ENCODE measurements at places on chromosomes 2 and 18.

GRCh38 chr2:52034706-52035105, 1002.8 kb upstream of the NRXN1 start:
- no peak for DNase-seq

GRCh38 chr2:86468162-86469033, 27.2 kb downstream of the KDM3A start:
- no peak for DNase-seq

DNA sequence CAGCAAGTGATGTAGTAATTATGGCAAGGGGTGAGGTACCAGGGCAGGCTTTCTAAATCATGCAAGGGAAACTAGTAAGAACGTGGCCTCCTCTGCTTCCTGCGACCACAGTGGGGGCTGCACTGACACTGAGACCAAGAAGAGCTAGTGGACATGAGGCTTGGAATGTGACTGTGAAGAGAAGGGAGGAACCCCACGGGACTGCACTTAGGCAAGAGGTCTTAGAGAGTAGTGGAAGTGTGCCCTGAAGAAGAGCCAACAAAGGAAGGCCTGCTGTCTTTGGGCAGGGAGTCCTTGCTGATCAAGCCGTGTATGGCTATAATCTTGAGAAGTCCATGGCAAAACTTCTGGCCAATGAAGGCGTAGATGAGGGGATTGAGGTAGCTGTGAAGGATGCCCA, 8.9 kb upstream of the RUFY4 start:
- DNase-seq = no peak

GRCh38 chr18:9750606-9751304, 42.7 kb downstream of the RAB31 start:
- DNase-seq = no peak

DNA sequence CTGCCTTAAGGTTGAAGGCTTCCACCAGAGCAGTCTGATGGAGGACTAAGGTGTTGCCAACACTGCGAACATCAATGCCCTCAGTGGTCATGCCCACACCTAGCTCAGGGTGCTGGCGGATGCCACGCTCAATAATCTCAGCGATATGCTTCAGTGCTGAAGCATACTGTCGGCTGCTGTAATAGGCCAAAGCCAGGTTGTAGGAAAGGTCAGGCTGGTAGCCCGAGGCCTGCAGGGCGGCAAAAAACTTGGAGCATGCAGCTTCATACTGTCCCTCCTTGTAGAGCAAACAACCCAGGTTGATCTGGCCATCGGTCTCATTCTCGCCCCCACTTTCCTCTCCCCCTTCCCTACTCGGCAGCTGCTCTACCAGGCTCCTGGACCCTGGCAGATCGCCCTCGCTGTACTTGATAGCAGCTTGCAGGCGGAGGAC, 159.4 kb downstream of the AGPS start:
- DNase-seq = no peak

DNA sequence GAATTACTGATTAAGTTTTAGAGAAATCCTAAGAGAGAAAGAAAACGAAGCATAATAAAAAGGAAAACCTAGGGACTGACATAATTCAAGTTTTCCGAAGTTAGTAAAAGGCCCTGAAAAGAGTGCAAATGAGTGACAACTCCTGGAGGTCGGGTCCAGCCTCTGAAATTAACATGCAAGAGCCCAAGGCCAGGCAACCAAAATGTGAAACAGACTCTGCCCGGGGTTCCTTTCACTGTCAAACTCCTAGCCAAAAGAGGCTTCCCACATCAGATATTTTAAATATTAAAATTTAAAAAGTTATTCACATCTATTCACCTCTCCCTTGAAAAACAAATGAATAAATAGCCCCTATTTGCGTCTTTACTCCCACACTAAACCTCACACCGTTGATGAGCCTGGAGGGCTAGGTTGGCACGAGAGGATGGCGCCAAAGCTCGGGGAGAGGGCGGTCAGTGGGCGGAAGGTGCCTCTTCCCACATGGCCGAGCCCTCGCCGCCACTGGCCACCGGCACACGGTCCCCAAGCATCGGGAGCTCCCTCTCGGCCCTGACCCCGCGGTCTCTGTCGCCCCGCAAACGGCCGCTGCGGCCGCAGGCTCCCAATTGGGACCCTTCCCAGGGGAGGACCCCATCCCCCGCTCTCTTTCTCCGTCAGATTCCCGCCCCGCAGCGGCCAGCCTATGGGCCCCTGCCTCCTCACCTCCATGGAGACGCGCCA, 630 bp downstream of the PPM1G start:
- no peak for DNase-seq

- no peak for DNase-seq
Measured at GRCh38 chr2:31082002-31082401, 56.2 kb downstream of the GALNT14 start.

GRCh38 chr2:239788576-239789098, 236.5 kb downstream of the NDUFA10 start:
- DNase-seq = no peak

DNA sequence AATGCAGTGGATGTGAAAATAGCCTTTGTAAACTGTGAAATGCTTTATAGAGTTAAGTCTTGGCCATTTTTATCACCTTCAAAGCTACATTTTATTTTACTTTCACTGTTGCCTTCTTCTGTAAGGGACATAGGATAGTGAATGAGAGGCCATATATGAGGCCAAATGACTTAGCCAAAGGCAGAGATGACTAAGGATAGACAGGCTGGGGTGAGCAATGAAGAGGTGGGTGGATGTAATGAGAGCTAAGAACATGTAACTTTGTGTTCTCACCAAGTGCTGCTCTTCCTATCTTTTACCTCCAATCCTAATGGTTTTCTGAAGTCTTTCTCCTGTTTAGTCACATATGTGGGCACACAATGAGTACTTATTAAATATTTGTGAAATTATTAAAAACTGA, 101.9 kb downstream of the MBD5 start:
- no peak for DNase-seq

DNA sequence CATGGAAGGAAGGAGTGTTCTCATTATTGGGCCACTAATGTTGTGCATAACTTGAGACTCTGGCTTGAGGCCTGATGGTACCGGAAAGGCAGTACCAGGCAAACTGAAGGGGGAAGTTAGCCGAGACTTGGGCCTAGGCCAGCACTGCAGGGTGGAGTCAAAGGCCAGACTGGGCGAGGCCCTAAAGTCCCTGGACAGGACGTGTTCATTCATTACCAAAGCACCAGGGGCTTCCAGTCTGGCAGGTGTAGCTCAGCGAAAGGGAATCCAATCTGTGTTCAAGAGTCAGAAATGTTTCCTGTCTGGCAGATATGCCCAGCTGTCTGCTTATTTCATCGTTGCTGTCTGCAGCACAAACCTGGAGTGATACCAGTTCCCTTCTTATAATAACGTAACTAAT, 4.7 kb upstream of the ITSN2 start:
- no peak for DNase-seq

DNA sequence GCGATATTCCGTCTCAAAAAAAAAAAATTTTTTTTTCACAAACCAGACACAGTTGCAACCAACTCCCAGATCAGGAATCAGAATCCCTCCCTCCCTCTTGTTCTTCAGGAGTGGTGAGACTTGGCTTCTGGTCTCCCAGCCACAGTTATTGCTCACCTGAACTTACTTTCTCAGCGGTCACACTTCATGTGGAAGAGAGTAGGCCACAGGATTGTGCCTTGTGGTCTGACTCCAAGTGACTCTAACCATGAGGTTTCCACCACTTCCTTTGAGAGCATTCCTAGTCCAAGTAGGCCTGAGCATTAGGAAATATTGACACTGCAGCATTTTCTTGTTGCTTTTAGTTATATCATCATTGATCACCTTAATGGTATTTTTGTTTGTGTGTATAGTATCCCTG, 12.1 kb downstream of the FMNL2 start:
- no peak for DNase-seq

GRCh38 chr2:143901185-143901842, 618.6 kb downstream of the ZEB2 start:
- DNase-seq = no peak

- DNase-seq = peak; percentile 4
Measured at GRCh38 chr2:101387151-101387834, at the start of gene CREG2. CREG2 (minus strand) TSS chr2:101387503; CDS start chr2:101387457, 46 bp downstream.

DNA sequence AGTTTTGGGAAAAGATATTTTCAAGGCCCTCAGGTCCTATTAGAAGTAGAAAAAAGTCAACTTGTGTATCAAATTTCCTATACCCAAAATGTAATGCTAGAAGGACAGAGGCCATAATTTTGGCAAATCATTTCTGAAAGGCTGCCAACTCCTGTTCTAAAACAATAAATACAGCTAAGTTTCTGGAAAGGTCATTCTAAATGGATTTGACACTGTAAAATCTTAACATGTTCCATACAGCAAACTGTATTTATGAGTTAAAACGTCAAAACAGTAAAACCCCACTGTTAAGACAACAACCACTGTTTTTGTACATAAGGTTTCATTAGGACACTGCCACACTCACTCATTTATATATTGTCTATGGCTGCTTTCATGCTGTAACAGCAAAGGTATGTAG, 9.7 kb downstream of the FAM98A start:
- no peak for DNase-seq

DNA sequence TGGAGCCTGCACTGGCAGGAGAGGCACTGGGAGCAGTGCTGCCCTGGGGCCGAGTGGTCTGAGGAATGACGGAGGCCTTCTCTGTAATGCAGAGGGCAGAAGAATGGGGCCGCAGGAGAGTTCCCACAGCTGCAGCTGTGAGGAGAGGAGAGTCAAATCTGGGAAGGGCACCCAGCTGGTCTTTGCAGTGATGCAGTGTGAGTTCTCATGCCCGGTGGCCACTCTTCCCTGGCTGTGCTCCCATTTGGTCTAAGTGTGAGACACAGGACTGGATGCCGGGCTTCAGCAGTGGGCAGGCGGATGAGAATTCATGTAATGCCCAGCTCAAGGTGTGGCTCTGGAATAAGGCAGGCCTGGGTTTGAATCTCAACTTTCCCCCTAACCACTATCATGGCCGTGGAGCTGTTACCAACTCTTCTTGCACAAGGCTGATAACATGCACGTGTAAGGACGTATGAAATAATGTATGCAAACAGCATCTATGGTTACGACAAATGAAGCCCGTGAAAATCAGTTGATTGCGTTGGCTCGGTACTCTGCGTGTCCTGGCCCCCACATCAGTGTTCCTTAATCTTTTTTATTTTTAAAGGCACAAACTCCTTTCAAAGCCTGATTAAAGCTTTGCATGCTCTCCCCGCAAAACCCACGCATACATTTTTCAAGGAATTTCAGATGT, 71.6 kb downstream of the ACKR3 start:
- DNase-seq = no peak

GRCh38 chr2:42859006-42859552, 66.7 kb upstream of the HAAO start:
- DNase-seq = peak; percentile 33

GRCh38 chr2:38098421-38099098, 22.6 kb upstream of the CYP1B1 start:
- no peak for DNase-seq

- no peak for DNase-seq
Measured at GRCh38 chr2:112483042-112483473, 1.1 kb downstream of the TTL start.

- DNase-seq = no peak
Measured at GRCh38 chr18:7224198-7224597, 6.7 kb upstream of the LRRC30 start.

DNA sequence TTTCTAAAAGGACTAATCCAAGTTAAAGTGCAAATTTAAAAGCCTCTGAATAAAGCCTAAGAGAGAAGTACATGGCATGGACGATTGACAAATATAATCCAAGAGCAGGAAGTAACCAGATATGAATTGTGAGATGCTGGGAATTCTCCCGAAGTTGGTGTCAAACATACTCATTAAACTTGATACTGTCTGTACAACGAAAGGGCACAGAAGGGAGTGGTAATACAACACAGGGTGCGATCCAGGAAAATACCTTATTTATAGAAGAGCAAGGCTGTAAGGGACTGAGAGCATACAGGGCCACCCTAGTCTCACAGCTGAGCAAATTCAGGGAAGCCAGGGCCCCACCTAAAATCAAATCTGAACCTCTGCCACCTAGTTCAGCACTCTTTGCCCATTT, 41.6 kb downstream of the SEMA4F start:
- no peak for DNase-seq

DNA sequence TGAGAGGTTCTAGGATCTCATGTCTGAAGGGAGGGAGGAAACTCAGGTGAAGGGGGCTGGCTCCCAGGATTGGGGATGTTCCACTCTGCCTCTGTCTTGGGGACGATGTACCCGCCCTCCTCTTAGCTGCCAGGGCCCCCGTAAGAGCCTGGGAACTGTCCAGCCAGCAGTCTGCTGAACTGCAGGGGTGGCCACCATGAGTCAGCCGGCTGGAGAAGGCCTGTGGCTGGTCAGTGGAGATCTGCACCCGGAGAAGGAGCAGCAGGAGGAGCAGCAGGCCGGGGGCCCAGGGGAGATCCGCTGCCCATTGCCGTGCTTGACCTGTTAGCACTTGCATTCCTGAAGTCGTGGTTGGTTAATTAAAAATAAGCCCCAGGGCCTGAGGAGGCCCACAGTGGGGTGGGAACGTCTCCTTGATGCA, 180.3 kb downstream of the TFCP2L1 start:
- no peak for DNase-seq

- no peak for DNase-seq
Measured at GRCh38 chr2:39266139-39266805, 22.5 kb upstream of the CDKL4 start.

GRCh38 chr2:222427646-222428301, 3.4 kb downstream of the SGPP2 start:
- DNase-seq = no peak

- DNase-seq = no peak
Measured at GRCh38 chr18:11500153-11501122, 109.0 kb upstream of the SLC35G4 start.

DNA sequence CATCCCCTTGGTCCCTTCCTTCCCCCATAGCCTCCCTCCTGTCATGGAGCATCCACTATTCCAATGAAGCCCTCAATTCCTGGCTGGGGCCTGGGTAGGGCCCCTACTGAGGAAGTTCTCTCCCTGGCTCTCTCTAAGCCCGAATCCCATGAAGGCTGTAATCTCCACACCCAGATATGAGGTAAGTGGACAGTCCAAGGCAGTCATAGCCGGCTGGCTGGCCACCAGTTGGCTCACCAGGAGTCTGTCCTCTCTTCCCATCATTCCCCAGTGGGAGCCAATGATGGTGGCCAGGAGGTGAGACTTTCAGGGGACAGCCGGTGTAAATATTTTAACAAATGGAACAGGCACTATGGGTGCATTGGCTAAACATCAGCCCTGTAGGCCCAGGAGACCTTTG, 6.8 kb upstream of the TAF1B start:
- DNase-seq = no peak

DNA sequence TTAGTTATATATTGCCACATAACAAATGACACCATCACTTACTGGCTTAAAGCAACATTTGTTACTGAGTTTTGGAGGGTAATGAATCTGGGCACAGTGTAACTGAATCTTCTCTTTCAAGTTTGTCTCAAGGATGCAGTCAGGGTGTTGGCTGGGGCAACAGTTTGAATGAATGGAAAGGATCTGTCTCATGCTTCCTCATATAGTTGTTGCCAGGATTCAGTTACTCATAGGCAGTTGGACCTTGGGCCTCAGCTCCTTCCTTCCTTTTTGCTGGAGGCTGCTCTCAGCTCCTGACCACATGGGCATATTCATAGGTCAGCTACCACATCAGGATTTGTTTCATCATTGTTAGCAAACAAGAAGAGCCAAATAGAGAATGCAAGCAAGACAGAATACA, 466.1 kb upstream of the MC4R start:
- no peak for DNase-seq

Measured in stimulated activated CD8-positive, alpha-beta memory T cell treated with anti-CD3 and anti-CD28 coated beads, Interleukin-4, amount 100 ng/mL, for 1 hour (primary cell).